ENCODE measurements at places on chromosomes 1 and 21.
A peak's percentile ranks its signal among the peaks of the same experiment; 100 is the strongest.

- no peak for DNase-seq
Measured at GRCh38 chr21:42430521-42430920, 26.8 kb downstream of the UBASH3A start.

- DNase-seq = no peak
Measured at GRCh38 chr1:178650934-178651511, 74.0 kb upstream of the RALGPS2 start.

DNA sequence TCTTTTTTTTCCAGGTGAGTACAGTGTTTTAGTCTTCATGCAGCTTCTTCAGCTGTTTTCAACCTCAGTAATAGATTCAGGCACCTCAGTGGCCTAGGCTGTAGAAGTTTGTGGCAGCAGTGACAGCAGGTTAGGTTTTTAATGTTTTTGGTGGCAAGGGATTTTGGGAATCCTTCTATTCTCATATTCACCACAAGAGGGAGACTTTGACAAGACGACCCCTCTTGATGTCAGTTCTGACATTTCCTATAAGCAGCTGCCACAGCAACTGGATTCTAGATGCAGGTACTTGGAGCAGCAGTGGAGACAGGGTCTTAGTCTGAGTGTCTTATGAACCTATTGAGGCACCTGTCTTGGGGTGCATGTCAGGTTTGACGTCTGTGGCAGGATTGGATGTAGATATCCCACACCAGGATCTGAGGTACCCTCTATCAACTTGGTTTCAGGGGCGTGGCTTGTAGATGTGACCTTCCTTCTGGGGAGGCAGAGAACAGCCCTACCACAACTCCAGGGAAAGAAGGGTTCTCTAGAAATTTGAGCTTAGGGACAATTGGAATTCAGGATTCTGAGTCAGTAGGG is 1104.2 kb upstream of the TMPRSS15 start:
- DNase-seq = no peak

DNA sequence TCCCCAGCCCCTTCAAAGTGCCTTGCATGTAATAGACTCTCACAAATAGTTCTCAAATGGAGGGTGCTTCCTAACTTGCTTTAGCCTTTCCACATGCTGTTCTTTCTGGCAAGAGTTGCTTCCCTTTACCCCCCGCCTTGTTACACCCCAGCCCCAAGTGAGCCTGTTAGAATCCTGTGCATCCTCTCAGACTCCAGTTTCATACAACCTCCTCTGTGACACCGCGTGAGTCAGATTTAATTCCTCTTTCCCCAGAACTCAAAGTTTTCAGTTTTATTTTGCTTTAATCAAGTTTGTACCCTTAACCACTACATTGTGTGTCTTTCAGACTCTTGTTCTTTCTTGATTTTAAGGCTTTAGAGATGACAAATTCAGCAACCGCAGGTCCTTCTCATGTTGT is 234.5 kb upstream of the HOOK1 start:
- no peak for DNase-seq

DNA sequence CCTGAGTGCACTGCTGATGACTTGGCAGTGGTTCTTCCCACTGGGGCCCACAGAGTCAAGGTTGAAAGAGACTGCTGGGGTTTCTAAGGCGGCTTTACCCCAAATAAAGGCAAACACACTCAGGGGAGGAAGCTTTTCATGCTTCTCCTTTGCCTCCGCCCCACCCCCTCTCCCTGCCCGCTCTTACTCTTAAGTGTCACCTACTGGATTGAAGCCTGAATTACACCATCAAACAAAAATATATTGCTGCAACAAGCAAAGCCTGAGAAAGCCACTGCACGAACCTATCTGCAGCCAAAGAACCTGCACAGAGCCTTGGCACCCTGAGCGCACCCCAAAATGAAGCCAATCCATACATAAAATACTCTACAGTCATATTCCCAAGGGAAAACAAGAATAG is 63.1 kb downstream of the PTGFR start:
- DNase-seq = no peak

GRCh38 chr21:38420140-38420539 is 78.1 kb downstream of the ERG start:
- DNase-seq = no peak

DNA sequence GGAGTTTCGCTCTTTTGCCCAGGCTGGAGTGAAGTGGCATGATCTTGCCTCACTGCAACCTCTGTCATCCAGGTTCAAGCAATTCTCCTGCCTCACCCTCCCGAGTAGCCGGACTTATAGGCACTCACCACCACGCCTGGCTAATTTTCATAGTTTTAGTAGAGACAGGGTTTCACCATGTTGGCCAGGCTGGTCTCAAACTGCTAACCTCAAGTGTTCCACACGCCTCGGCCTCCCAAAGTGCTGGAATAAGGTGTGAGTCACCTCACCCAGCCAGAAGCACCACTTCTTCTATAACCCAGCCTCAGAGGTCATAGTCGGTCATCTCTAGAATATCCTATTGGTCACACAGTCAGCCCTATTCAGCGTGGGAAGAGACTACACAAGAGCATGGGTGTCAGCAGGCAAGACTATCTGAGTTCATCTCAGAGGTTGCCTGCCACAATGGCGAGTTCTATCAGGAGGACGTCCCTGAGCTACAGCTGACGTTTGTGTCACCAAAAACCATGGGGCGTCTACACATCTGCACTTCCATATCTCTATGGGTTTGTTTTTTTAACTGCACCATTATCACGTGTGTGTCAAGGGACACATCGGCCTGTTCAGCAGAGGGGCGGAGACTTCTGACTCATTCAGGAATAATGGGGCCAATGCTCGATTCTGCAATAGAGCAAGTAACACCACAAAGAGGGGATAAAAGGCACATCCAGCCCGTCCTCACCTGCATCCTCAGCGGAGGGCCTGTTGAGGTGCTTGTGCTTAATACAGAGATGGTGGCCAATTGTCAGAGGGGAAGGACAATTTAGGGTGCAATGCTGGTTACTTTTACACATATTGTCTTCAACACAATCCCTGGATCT is 256.3 kb upstream of the IRF2BP2 start:
- no peak for DNase-seq

DNA sequence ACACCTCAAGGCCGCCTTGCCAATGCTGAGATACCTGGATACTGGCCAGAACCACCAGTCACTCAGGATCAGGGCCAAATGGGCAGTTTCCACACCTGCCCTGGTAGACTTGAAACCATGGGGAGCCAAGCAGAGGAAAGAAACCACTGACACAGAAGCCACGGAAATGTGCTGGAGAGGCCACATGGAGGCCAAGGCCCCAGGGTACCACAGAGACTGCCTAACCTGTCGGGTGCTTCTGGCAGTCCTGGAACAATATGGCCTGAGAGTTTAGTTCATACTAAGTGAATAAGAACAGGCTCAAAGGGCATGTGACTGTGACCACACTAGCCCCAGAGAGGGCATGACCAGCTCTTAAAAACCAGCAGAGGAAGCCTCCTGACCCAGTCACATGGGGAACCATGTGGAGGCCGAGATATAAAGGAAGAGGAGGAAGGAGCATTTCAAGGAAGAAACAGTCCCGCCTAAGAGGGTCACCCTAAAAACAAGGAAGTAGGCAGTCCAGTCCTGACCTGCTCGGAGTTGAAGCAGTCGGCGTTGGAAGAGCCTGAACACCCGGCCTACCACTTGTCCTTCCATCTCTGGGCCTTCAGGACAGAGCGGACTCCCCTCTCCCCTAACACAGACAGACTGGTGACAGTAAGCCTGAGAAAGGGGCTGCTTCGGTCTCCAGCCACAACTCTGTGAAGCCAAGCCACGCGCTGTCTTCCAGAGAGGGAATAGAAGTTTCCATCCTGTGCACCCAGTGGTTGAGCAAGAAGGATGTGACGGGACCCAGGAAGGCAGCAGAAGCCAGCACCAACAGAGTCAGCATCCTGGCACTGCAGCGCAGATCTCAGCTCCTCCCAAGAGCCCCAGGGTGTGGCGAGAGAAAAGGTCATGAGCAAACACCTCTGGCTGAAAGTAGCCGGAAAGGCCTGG is at the start of gene DENND2D:
Gene DENND2D (minus strand): TSS at position 766 of the 921 bp plus-strand sequence. CDS start 187 bp downstream, at position 579.
- DNase-seq = peak; percentile 87

GRCh38 chr1:18234790-18235242 is 127.2 kb downstream of the IGSF21 start:
- DNase-seq = peak; percentile 41

DNA sequence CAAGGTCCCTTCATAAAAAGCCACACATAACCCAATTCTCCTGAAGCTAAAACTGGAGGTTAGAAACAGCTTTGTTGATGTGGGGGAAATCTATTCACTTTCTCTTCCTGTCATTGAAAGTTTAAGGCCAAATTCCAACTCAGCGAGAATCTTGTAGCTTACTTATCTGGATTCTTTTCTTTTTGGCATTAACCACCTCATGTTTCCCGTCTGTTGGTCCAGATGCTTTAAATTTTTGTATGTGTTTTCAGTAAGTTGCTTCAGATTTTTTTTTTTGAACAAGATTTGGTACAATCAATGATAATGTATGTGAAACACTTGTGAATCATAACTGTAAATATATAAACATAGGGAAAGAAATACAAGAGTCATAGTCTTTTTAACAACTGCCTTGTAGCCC is 33.7 kb upstream of the NEK7 start:
- no peak for DNase-seq

- no peak for DNase-seq
Measured at GRCh38 chr1:1136547-1137230, 20.8 kb upstream of the C1orf159 start.

GRCh38 chr1:57966751-57967406 is 543.0 kb upstream of the DAB1 start:
- no peak for DNase-seq

DNA sequence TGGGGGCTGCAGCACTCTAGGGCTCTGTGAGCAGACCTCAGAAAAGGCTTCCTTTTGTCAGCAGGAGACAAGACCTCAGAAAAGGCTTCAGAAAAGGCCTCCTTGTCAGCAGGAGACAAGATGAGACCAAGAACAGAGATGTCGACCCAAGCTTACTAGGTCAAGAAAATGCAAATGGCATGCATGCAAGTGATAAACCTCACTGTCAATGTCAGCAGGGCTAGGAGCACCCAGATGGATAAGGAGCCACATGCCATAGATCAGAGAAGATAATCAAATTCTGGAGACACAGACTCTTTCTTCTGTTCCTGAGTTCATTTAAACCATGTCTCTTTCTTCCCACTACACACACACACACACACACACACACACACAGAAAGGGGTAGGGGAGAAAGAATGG is 285.9 kb downstream of the CHRM3 start:
- no peak for DNase-seq

DNA sequence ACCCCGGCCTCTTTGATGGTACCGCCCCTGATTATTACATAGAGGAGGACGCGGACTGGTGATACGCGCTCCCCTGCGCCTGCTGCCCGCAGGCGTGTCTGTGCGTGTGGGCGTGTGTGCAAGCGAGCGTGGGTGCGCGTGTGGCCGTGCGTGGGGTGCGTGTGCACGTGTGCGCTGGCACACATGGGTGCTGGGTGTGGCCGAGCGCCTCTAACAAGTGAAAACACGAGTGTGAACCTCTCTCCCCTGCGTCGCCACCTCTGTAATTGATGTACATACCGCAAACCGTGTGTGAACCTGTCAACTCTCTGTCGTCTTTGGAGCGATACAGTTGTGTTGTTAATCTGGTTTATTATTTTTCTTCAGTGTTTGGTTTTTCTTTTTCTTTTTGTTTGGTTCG is 87.8 kb upstream of the TMEM51 start:
- DNase-seq = no peak

GRCh38 chr1:65309304-65310077 is at the start of gene DNAJC6:
TSS of gene DNAJC6 (plus strand) at chr1:65309543. CDS start at chr1:65309746, 203 bp downstream.
- peak; percentile 50 for DNase-seq

- DNase-seq = no peak
Measured at GRCh38 chr1:10765304-10765703, 31.1 kb downstream of the CASZ1 start.

DNA sequence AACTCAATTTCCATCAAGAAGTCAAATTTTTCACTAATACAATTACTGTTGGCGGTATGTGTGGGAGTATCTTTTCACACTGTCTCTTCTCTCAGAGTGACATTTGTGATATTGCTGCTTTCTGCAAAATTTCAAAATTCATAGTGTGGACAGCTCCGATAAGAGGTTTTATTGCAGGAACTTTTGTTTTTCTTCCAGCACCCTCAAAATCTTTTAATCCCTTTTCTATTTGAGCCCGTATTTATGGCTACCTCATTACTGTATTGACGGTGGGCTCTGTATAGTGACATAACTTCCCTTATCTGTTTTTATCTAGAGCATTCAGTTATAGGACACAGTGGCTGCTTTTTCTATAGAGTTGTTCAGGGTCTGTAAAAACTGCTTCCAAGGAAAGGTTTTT is 794.4 kb upstream of the TMPRSS15 start:
- DNase-seq = no peak

GRCh38 chr1:18957136-18957521 is 653 bp upstream of the IFFO2 start:
- no peak for DNase-seq

DNA sequence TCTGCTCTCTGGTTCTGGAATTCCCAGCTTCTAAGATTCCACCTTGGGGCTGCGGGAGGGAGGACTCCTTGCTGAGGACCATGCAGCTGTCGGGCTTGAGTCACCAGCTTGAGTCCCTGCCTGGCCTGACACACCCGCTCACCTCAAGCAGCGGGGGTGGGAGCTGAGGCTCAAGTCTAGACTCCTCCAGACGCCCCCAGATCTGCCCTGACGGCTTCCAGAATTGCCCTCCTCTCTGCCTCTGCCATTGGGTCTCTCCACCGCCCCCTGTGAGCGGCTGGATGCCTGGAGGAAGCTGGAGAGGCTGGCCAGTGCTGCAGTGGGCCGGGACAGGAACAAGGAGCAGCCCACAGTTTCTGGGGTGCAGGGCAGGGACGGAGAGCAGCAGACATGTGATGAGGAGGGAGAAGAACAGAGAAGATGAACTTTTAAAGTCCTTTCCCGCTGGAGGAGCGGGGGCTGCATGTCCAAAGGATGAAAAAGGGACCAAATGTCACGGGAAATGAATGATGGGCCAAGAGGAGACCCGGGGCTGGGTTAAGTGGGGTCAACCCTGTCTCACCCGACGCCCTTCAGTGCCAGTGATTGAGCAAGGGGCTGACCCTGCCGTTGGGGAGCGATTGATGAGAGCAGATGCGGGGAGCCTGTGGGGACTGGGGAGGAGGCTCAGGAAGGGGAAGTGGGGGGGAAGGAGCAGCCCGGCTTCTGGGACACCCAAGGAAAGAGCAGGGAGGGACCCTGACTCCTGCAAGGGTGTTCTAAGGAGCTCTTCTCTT is 13.5 kb downstream of the CRABP2 start:
- DNase-seq = no peak

DNA sequence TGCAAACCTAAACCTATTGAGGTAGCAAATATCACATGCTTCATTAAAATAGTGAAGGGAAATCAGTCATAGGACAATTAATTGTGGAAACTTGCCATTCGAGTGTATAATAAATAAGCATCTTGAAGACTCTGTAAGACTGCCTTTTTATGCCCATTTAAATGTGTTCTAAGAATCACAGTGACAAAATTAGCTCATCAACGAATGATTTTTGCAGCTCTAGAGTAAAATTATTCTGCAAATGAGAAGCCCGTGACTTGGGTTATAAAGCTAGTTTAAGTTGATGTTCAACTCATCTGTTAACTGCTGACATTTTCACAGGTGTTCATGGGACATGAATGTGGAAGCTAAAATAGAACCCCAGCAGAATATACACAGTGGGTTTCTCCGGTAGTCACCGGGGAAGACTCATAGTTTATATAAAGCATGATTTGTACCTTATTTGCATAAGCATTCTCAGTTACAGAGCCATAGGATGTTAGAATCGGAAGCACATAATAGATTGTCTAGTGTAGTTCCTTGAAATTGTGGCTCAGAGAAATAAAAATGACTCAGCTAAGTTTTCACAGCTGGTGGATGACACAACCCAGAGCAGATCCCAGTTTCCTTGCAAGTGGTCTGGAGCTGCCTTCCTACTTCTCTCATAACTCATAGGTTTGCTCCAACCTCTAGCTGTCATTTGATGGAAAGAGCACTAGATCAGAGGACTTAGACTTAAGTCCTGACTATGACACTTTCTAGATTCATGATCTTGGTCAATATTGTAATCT is 107.3 kb downstream of the UCHL5 start:
- DNase-seq = no peak

Measured in activated CD4-positive, alpha-beta T cell treated with anti-CD3 and anti-CD28 coated beads, Interleukin-2, amount 50 U/mL, for 16 hours (primary cell).